ENCODE measurements at places on chromosomes 12 and 14.
A peak's percentile ranks its signal among the peaks of the same experiment; 100 is the strongest.

- no peak for DNase-seq
Measured at GRCh38 chr12:45697371-45697770, 32.1 kb upstream of the ARID2 start.

- DNase-seq: no peak
Measured at GRCh38 chr12:127900386-127900785, 366.6 kb upstream of the TMEM132C start.

DNA sequence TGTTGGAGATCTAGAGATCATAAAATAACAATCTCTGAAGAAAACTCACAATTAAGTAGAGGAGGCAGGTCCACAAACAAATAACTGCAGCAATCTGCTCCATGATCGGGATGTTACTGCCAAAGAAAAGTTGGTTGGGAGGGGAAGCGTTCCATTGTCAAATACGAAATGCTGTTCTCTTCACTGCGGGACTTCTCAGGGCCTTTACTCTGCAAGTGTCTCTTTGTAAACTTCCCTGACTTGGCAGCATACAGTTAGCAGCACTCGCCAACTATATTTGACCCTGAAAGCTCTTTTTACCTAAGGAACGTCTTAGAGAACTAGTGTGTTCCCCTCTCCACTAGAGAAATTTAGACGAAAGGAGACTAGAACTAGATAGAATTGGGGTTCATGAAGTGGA lies 780.7 kb upstream of the TBX3 start:
- DNase-seq: no peak

DNA sequence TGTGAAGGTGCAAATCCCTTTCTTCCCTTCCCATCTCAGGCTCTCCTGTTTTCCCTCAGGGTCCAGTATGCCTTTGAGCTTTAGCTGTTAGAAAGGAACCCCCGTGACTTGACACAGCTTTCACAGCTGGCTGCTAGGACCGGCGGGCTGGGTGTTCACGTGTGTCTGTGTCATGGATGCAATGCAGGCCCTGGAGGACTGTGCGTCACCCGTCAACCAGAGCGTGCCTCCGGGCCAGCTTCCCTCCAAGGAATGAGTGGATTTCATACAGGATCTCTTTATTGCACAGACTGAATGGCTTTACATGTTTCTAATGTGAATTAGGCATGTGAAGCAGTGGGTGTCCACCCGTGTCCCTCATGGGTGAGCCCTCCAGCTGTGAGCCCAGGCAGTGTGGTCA lies 77.4 kb downstream of the AACS start:
- no peak for DNase-seq

DNA sequence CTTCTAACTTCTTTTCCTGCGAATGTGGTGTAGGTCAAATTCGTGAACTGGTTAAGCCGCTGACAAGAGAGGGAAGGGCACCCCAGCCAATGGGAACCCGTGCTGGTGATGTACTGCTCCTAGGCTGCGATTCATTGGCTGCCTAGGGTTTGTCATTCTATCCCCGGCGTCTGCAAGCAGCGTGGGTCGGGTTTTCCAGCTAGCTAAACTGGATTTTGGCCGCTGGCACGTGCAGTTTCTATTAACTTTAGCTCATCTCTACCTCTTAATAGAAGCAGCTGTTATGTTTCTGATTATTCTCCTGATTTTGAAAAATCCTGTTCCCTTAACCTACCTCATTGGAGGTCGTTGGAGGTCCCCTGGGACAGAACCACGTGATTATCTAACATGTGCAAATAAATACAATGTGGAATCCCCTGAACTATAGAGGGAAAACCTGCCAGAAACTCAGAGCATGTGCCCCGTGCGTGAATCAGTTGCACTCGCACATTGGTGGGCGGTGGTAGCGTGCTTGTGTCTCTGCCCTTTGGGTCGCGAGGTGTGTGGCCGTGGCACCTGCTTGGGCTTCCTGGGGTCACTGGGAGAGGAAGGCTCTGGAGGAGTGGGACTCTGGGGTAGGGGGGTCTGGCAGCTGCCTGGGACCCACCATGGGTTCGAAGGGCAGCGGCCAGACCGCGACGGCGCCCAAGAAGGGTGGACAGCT lies 876 bp upstream of the PPM1A start:
- peak; percentile 47 for DNase-seq

GRCh38 chr14:79580906-79581305 lies 630.4 kb downstream of the DIO2 start:
- DNase-seq: no peak

GRCh38 chr12:93536766-93537488 lies 35.5 kb upstream of the SOCS2 start:
- DNase-seq: no peak

GRCh38 chr14:53365486-53366130 lies 212.5 kb upstream of the DDHD1 start:
- no peak for DNase-seq

GRCh38 chr14:87079416-87079815 lies 913.6 kb downstream of the GALC start:
- DNase-seq: no peak

- no peak for DNase-seq
Measured at GRCh38 chr14:80381807-80382363, 170.6 kb upstream of the DIO2 start.

DNA sequence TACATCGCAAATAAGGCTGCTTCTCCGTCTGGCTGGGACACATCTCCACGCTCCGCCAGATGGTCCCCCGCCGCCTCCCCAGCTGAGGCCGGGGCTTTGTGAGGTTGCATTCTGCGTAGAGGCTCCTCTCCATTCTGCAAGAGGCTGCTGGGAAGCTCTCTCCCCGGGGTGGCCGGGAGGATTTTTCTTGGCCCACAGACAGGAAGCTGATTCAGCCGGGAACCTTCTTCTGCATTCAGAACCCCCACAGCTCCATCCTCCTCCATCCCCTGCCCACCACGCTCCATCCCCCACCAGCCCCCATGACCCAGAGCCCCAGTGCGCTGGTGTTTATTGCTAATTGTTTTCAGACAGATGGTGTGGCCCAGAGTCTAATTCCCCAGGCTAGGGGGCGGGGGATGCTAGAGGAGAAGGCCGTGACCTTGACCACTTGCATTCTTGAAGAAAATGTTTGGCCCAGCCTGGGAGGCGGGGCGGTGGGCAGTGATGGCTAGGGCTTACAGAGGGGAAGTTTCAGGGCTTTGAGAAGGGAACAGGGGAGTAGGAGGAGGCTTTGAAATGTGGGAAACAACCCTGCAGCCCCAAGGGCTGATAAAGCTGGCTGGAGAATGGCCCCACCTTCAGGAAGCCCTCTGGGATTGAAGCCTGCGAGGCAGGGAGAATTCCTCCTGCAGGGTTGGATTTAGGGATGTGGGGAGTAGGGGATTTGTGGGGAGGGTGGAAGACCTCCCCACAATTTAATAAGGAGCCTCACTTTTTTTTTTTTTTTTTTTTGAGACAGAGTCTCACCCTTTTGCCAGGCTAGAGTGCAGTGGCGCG lies 88.5 kb upstream of the NCOR2 start:
- no peak for DNase-seq

DNA sequence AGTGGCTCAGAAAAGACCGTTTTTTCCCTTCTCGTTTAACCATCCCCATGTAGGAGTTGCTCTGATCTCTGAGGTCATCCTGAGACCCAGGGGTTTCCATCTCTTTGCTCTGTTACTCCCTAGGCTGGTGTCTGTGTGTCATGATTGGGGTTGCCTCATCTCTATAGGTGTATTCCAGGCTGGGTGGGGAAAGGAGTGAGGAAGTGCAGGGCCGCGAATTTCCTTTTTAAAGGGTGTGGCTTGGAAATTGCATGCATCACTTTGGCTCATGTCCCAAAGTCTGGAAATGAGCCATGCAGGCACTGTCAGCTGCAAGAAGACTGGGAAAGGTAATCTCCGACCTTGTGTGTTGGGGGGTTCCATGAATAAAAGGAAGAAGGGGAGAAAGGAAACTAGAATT lies 201.9 kb downstream of the AACS start:
- DNase-seq: no peak

- no peak for DNase-seq
Measured at GRCh38 chr12:807041-807735, 54.8 kb downstream of the WNK1 start.

DNA sequence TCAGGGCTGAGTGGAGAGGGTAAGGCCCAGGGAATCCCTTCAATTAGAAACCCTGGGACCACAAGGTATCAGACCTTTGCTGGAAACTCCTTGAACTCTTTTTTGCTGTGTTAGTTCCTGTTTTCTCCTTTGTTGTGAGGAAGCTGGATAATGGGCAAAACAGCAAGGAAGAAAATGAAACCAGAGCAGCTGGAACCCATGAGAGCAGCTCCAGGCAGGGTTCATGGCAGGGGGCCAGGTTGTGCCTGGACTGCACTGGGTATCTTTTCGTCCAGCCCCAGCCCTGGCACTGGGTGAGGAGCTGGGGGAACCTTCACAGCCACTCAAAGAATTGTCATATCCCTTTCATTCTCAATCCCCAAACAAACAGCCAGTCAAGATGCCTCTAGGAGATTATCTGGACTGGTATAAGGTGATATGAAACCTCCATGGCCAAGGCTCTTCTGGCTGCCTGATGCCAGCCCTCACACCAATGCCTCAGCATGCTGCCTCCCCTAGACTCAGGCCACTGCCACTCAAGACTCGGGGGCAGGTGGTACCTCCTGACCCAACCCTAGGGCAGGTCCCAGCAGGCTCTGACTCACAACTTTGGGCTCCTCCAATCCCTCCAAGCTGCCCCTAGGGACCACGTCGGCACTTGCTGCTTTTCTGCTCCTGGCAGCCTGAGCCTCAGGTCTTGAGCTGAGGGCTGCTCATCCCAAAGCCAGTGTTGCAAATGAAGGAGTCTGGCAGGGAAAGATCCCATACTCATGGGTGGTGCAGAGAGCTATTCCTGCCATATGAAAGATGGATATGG lies 16.5 kb downstream of the FAM186B start:
- DNase-seq: no peak

- DNase-seq: no peak
Measured at GRCh38 chr12:70178038-70178437, 65.2 kb upstream of the CNOT2 start.

- DNase-seq: no peak
Measured at GRCh38 chr14:21498540-21499526, 12.3 kb downstream of the METTL3 start.

DNA sequence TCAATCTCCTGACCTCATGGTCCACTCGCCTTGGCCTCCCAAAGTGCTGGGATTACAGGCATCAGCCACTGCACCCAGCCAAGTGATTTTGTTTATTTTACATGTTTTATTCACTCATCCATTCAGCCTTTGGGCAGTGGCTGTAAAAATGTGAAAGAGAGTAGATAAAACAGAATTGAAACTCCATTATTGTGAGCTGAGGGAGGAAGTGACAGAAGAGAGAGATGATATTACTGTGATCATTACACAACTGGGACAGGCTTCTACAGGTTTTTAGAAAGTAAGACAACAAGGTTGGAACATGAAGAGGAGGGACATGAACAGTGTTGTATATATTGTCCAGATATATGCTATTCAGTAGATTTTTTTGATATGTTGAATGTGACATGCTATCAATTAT lies 25.0 kb downstream of the CREBL2 start:
- DNase-seq: no peak

DNA sequence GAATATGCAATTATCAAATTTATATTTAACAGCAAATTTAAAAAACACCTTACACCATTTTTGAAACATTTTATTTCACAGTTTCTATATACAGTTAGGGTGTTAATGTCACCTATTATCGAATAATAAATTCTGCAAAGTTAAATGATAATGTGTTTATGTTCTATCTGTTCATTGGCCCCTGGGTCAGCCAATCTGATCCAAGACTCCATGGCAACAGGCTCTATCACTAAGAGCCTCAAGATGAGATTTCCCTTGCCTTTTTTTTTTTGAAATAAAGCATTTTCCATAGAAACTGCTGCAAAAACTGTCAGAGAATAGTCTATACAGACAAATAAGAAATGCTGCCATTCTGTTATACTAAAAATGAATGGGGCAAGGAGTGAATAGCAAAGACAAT lies 83.2 kb upstream of the STAC3 start:
- no peak for DNase-seq

DNA sequence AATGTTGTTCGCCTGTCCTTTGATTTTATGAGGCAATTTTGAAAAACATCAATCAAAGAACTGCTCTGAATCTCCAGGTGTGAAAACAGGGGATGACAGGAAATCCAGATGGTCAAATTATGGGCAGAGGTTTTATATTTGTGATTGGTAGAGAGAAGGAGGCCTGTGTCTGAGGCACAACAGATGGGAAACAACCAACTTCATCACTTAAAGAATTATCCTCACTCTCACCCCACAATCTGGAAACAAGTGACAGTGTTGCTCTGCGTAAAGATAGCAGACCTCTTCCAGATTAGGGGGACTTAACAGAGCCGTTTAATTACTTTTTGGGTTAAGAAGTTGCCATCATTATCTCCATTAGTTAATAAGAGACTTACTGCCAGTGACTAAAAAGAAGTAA lies 64.1 kb upstream of the EGLN3 start:
- no peak for DNase-seq

- DNase-seq: no peak
Measured at GRCh38 chr14:60596139-60596538, 53.1 kb downstream of the SIX1 start.

- DNase-seq: peak; percentile 50
Measured at GRCh38 chr14:106044949-106045596, 518.7 kb downstream of the TMEM121 start.

DNA sequence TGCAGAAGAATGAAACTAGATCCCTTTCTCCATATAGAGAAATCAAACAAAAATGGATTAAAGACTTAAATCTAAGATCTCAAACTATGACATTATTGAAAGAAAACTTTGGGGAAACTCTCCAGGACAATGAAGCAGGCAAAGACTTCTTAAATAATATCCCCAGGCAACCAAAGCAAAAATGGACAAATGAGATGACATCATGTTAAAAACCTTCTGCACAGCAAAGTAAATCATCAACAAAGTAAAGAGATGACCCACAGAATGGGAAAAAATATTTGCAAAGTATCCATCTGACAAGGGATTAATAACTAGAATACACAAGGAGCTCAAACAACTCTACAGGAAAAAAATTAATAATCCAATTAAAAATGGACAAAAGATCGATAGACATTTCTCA lies 101.0 kb downstream of the RALGAPA1 start:
- no peak for DNase-seq

GRCh38 chr14:23121361-23121771 lies 2.3 kb upstream of the CEBPE start:
- DNase-seq: no peak

GRCh38 chr12:45575823-45576475 lies 153.6 kb upstream of the ARID2 start:
- no peak for DNase-seq

DNA sequence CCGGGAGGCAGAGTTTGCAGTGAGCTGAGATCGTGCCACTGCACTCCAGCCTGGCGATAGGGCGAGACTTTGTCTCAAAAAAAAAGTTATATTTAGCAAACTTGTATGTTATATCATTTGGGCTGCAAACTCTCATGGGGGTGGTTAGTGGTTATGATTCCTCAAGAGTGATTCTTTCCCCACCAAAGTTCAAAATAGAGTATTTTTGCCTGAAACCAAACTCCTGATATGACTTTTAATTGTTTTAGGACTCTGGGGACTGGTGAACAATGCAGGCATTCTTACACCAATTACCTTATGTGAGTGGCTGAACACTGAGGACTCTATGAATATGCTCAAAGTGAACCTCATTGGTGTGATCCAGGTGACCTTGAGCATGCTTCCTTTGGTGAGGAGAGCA lies 18.6 kb downstream of the HSD17B6 start:
- DNase-seq: no peak

- no peak for DNase-seq
Measured at GRCh38 chr14:102471921-102472790, 37.4 kb downstream of the ANKRD9 start.
